ENCODE measurements at places on chromosomes 5 and 9.

DNA sequence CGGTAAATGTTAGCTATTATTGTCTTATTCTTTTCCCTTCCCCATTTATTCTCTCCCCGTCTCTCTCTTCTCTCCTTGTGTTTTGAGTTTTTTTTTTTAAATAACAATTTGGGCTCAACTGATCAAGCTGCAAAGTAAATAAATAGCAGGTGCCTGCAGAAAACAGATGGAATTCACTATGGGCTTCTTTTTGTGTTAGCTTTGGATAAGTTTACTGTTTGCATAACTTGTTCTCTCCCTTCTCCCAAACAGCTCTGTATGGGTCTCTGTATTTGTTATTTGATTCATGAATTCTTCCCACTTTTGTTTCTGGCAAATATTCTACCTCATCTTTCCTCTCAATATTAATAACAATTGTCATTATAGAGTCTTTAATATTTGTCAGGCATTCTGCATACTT, 111.8 kb upstream of the ASTN2 start:
- DNase-seq, result peak; percentile 15

- DNase-seq, result no peak
These were observed 45.7 kb downstream of the CYSTM1 start for GRCh38 chr5:140220698-140221064.

DNA sequence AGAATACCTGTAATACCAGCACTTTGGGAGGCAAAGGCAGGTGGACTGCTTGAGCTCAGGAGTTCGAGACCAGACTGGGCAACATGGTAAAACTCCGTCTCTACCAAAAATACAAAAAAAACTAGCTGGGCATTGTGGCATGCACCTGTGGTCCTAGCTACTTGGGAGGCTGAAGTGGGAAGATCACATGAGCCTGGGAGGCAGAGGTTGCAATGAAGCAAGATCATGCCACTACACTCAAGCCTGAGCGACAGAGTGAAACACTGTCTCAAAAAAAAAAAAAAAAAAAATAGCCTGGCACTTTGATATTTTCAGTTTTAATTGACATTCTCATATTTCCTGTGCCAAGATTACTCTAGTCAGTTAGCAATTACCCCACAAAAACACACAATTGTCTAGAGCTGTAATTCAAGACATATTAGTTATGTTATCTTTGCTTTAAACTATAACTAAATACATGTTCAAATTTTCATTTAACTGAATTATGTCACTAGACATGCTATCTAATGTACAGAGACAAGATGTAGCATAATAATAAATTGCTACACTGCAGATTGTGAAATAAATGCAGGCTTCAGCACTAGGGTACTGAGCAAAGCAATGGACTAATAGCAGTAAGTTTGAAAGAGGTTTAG, 378.2 kb upstream of the GRAMD2B start:
- peak; percentile 71 for DNase-seq

DNA sequence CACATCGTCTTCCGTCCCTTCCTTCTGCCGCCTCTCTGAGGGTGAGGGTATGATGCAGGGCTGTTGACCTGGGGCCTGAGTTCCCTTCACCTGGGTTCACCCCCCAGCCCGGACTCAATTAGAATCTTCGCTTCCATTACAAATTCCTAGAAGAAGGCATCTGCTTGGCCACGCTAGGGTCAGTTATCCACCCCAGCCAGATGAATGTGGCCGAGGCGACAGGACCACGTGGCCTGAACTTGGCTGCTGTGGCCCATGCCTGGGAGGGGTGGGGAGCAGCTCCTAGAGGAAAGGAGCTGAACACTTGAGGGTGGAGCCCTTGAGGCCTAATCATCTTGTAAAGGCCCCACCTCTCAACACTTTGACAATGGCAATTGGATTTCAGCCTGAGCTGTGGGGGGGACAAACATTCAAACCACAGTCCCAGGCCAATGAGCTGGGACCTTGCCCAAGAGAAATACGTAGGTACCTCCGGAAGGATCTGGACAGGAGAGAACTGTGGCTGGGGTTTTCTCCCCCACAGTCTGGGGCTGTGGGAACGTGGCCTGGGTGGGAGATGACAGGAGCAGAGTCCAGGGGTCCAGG, 90.6 kb upstream of the ADAMTS2 start:
- no peak for DNase-seq

- DNase-seq, result no peak
These were observed 54.0 kb upstream of the STOM start for GRCh38 chr9:121424024-121424432.

GRCh38 chr9:10903969-10904368, 291.2 kb upstream of the PTPRD start:
- DNase-seq, result no peak

DNA sequence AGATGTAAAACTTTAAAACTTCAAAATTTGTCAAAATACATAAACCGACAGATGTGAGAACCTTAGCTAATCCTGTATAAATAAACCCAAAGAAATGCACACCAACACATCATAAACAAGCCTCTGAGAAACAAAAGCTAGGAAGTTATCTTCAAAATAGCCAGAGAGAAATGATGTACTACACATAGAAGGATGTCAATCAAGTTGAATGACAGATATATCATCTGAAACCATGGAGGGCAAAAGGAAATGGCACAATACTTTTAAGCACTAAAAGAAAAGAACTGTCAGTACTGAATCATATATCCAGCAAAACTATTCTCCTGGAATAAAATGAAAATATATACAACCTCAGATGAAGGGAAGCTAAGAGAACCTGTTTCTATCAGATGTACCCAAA, 595.1 kb upstream of the PTGER4 start:
- DNase-seq, result no peak

GRCh38 chr5:82338771-82339373, 60.7 kb upstream of the RPS23 start:
- DNase-seq, result no peak

DNA sequence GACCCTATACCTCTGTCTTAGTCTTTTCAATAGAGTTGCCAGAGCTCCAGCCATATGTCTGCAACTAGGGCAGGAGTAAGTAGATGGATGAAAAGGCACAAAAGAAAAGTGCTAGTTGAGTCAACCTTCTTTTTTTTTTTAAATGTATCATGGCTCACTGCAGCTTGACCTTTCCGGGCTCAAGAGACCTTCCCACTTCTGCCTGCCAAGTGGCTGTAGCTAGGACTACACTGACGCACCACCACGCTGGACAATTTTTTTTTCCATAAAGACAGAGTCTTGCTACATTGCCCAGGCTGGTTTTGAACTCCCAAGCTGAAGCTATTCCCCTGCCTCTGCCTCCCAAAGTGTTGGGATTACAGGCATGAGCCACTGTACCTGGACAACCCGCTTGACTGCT, 27.3 kb downstream of the FOXE1 start:
- no peak for DNase-seq

DNA sequence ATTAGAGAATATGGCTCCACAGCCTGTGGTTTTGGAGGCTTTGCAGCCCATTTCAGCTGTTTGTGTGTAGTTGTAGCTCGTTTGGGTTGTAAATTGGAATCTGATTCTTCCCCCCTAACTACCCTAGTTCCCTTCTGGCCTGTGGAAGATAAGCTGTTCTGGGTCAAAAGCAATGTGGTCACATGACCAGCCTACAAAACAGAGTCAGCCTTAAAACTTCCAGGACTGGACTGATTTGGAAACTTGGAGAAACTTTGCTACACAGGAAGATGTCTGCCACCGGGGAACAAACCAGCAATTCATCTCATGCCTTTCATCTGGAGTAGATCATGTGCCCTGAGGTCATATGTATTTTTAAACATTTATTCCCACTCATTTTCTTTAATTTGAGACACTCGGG, 83.8 kb downstream of the DAPK1 start:
- no peak for DNase-seq

DNA sequence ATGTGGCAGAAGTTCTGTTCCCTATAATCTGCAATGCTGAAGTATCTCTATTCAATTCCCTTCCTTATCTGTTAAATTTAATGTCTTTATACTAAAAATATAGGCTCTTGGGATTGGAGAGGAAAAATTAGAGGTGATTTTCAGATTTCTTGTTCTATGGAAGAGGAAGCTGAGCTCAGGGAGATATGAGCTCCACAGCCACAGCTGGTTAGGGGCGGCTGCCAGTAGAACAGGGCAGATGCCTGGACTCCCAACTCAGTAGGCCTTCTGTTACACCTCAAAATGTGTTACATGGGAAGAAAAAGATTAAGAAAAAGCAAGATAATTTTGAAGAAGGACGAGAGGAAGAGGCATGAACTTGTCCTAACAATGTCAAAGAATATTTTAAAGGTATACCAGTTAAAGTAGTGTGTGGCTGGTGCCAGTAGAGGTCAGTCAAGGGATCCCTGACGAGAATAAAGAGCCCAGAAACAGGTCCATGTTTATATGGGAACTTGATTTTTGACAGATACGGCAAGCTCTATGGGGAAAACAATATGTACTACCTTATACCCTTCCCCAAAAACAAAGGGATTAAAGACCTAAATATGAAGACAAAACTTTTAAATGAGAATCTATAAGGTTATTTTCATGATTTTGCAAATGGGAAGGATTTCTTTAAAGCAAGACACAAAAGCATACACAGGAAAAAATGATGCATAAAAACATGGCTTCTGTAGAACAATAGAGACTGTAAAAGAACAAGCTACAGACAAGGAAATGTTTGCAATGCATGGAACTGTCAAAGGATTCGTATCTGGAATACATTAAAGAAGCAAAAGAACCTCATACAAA, 28.7 kb downstream of the DNAJC21 start:
- DNase-seq, result peak; percentile 37

DNA sequence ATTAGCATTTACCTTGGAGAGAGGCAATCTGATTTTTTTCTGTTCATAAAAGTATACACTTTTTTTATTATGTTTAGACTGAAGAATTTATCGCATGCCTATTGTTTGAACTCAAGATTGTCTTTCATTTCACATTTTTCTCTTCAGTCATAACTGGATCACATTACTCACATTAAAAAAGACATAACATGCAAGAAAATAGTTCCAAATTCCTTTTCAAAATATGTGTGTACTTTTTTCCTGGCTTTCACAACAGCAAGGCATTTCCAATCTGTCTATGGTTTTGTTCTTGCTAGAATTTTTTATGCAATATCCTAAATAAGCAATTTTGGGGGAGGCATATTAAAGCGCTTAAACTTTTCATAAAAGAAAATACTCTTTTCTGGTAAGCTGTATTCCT, 21.2 kb downstream of the FTMT start:
- DNase-seq, result no peak

DNA sequence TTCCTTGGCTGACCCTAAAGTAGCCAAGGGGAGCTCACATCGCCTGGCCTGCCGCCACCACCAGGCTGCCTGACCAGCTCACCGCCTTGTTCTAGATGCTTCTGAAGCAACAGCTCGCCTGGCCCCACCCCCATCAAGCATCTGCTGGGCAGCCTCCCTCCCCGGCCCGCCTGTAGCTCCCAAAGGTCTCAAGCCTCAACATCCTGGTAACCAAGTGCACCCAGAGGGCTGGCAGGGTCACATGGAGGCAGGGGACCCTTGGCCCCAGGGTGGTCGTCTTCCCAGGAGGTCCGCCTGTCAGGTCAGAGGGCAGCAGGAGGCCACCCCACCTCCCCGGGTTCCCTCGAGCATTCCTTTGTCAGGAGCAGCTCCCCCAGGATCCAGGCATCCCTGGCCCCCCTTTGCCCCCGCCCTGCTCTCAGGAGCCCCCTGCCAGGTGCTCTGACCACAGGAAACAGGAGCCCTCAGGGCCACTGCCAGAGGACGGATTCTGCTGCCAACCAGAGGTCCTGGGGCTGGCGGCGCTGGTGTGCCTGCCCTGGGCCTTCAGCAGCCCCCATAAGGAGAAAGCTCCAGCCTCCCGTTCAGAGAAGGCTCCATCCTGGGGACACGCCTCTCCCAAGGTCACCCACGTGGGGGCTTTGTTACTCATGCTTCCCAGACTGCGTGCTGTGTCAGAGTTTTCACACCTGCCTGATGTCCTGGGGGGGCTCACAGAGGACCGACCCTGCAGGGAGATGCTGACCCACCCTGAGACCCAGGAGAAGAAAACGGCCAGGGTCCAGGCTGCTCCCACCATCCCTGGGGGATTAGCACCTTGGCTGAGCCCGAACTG, 3.5 kb upstream of the LRRC14B start:
- peak; percentile 31 for DNase-seq

DNA sequence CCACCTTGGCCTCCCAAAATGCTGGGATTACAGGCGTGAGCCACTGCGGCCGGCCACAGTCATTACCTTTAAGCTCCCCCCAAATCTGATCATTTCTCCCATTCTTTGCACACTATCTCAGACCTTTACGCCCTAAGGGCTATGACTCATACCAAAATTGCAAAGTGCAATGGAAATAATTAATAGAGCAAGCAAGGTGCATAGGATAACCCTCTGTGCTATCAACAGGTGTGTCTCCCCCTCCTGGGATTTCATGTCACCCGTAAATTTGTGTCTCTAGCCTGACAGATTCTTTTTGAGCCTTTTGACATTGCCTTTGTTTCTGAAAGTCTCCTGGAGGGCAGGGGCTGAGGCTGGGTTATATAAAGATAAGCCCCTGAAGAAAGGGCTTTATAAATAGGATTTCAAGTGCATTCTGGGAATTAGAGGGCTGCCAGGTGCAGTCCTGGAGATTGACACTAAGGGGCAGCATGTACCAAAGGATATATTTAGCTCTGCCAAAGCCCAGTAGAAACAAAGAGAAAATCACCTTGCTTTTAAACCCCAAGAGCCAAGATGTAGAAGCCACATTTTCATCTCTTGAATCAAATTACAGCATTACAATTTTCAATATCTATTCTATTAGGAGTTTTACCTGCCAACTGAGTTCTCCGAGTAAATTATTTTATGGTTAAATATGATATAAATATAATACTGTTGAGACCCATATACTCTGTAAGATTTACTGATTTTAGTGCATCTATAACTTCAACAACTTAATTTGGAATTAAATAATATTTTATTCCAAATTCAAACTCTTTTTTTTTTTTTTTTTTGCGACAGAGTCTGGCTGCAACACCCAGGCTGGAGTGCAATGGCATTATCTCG, 18.2 kb downstream of the S100Z start:
- DNase-seq, result peak; percentile 86

DNA sequence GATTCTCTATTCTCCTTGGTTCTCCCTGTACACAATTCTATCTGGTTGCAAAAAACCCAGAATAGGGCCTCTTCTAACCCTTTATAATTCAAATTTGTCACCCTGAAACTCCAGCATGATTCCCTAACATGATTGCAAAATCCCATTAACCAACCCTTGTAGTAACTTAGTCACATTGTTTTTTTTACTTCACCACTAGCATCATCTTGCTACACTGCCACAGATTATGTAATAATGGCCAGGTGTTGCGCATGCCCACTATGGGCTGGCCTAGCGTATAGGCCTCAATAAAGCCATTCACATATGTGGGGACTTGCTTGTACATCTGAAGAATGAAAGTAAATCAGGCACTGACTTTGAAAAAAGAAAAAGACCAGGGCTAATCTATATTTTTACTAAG, 25.7 kb downstream of the FAM170A start:
- no peak for DNase-seq

GRCh38 chr9:72154468-72155285, 5.4 kb downstream of the GDA start:
- DNase-seq, result no peak
